ENCODE measurements at places on chromosomes 3 and 15. TPM values are rescaled to one million over a fixed set of nuclear protein-coding genes. Genes with fewer than 3 reads are reported as not detected.
A peak's percentile ranks its signal among the peaks of the same experiment; 100 is the strongest.

DNA sequence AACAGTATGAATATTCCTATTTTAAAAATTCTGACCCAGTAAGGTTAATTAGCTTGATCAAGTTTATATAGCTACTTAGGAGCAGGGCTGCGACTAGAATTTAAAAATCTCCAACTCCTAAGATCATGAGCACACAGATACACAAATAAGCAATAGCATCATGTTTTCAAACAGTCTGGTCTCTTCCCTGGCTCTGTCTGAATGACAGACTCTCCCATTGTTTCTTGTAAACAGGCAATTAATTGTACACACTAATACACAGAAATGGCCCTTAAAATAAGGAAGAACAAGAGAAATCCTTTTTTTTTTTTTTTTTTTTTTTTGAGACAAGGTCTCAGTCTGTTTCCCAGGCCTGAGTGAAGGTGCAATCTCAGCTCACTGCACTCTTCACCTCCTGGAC lies 1064.4 kb upstream of the CFAP20DC start:
- no peaks in the 10 kb centered on the region for H3K36me3 ChIP-seq
- no peak for DNase-seq
- no peak overlapping the region for H3K4me3 ChIP-seq
- H3K4me1 ChIP-seq, result no peaks in the 10 kb centered on the region

DNA sequence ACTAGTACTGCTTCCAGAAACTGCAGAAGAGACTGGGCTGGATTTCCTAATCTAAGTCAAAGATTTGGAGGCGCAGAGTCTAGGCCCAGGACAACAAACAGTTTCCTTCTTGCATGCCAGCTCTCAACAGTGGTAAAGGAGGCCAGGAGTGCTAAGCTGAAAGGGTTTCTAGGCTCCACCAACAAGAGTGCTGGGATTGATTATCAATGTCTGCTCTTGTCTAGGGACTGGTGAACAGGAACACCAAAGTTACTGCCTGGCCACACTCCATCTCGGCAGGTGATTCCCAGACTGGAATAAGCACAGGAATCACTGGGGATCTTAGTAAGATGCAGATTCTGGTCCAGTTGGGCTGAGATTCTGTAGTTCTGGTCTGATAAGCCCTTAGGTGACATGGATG lies 22.8 kb upstream of the FGD5 start:
- no peak overlapping the region for H3K27ac ChIP-seq
- no peak overlapping the region for H3K4me3 ChIP-seq
- H3K4me1 ChIP-seq, result no peaks in the 10 kb centered on the region
- no peaks in the 10 kb centered on the region for H3K36me3 ChIP-seq
- DNase-seq, result no peak

GRCh38 chr15:36108541-36108940 lies 470.9 kb upstream of the CDIN1 start:
- no peaks in the 10 kb centered on the region for H3K36me3 ChIP-seq
- peaks cover 4% of the 10 kb centered on the region for H3K27me3 ChIP-seq
- H3K4me3 ChIP-seq, result no peak overlapping the region
- H3K27ac ChIP-seq, result no peak overlapping the region

GRCh38 chr3:14991151-14991742 lies 43.9 kb downstream of the NR2C2 start:
- H3K27me3 ChIP-seq, result no peaks in the 10 kb centered on the region
- peaks cover 12% of the 10 kb centered on the region for H3K4me1 ChIP-seq
- DNase-seq, result no peak
- no peak overlapping the region for H3K27ac ChIP-seq
- no peak overlapping the region for H3K4me3 ChIP-seq

GRCh38 chr3:152309535-152310307 lies 41.0 kb downstream of the MBNL1 start:
- no peaks in the 10 kb centered on the region for H3K27me3 ChIP-seq
- peak overlapping the region; percentile 84 for H3K27ac ChIP-seq
- H3K4me1 ChIP-seq, result peaks cover 40% of the 10 kb centered on the region
- DNase-seq, result peak; percentile 58
- no peak overlapping the region for H3K4me3 ChIP-seq

GRCh38 chr3:149621218-149622005 lies 36.4 kb downstream of the WWTR1 start:
- H3K27ac ChIP-seq, result peak overlapping the region; percentile 89
- H3K27me3 ChIP-seq, result no peaks in the 10 kb centered on the region
- peak; percentile 72 for DNase-seq
- H3K4me1 ChIP-seq, result peaks cover 74% of the 10 kb centered on the region
- H3K4me3 ChIP-seq, result peak overlapping the region; percentile 7

CCDC39 gene
- not detected for total RNA-seq

DNAH12 gene
- under 0.01 TPM for total RNA-seq

C15orf62 gene
- under 0.01 TPM for total RNA-seq

CCK gene
- not detected for total RNA-seq

All from osteoblast (primary cell).